ENCODE measurements at places on chromosomes 1 and 21.

DNA sequence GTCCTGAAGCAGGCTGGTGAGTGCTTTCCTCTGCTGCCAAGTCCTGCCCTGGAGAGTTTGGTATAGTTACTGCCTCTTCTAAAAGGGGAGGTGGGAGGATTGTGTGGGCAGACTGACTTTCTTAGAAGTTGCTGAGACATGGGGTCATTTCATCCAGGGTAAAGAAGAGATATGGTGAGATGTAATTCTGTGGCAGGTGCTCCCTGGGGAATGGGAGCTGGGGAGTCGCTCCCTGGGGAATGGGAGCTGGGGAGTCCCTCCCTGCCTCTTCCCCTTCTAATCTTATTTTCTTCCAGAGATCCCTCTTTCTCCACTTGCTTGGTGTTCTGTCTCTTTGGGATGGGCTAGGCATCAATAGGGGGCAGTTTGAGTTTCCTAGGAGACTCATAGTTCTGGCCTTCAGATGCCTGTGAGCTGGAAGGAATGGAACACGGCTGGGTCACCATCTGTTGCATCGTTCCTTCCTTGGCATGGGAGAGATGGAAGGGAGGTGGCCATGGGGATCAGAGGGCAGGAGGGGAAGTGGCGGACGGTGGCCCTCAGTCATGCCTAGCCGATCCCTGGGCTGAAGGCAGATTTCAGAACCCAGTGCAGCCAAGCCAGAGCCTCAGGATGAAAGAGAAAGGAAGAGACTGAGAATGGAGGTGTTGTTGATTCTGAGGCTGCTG lies 59.0 kb downstream of the NFASC start:
- DNase-seq, result no peak

GRCh38 chr21:45989355-45990048 lies 7.9 kb downstream of the COL6A1 start:
- no peak for DNase-seq

GRCh38 chr1:247415423-247416361 lies at the start of gene NLRP3:
Gene NLRP3 (plus strand): TSS chr1:247416173. CDS start chr1:247418801, 2,628 bp downstream.
- DNase-seq, result no peak

DNA sequence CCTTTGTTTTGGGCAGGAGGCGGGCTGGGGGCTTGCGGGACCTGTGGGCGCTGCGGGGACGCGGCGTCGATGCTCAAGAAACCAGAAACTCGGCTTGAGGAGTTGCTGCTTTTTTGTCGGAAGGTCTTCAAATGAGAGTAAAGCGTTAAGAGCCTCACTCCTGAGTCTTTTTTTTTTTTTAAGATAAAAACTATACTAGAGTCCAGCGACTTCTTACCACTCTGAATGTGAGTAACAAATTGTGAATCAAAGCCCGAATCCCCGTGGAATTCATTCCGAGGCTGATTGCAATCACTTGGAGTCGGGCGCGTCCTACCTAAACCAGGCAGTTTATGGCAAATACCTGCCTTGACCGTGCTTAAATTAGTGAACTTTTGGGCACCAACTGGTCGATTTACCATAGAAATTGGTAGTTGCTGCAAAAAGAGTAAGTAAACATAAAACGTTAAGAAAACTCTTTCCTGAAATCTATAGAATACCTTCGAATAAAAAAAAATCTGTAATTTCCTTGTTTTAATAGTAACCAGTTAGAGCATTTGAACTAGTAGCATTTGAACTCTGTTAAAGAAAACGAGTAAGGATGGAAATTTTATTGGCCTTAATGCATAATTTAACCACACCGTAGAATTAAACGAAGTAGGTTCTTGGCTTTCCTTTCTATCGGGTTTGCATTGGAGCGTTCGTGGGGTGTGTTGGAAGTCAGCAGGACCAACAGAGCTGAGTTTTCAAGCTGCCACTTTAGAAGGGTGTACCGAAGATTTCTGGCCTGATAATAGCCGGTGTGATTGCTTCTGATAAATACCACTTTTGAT lies 769 bp downstream of the GPSM2 start:
- DNase-seq, result no peak

GRCh38 chr1:214370615-214371014 lies 89.7 kb downstream of the SMYD2 start:
- DNase-seq, result no peak

DNA sequence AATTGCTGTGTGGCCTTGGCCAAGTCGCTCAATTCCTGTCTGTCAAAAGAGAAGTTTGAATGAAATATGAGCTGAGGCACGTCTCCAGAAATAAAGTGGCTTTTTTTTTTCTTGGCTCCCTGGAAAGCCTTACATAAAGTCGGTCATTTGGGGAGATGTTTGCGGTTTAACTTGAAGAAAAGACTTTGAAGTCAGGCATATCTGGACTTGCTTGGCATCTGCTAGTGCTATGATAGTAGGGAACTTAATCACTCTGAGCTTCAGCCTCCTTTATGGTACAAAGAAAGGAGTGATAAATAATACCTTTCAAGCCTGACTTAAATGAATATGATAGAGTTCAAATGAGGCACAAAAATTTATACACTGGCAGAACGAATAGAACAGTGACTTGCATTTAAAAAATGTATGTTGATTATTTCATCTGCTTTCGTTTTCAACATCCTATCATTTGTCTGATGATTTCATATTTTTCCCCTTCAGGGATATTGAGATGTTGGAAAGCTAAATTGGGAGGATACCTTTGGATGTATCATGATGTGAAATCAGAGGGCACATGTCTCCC lies 60.2 kb downstream of the FASLG start:
- DNase-seq, result peak; percentile 73

DNA sequence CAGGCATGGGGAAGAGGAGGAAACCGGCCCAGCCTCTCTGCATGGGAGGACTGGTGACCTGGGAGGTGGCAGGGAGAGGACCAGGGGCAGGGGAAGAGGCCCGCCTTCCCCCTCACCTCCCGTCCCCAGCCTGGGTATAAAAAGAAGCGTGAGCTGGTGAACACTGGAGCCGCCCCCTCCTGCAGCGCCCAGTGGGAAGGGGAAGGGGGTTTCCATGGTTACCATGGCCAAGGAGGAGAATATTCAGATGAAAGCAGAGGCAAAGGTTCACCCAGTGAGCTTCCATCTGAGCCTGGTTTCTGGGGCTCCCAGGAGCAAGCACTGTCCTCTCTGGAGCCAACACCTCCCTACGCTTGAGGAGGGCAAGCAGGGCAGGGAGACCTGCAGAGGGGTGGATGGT lies 54.9 kb downstream of the ACOT7 start:
- no peak for DNase-seq

- peak; percentile 59 for DNase-seq
Observed at GRCh38 chr1:237562242-237562823, 328.4 kb downstream of the ZP4 start.

DNA sequence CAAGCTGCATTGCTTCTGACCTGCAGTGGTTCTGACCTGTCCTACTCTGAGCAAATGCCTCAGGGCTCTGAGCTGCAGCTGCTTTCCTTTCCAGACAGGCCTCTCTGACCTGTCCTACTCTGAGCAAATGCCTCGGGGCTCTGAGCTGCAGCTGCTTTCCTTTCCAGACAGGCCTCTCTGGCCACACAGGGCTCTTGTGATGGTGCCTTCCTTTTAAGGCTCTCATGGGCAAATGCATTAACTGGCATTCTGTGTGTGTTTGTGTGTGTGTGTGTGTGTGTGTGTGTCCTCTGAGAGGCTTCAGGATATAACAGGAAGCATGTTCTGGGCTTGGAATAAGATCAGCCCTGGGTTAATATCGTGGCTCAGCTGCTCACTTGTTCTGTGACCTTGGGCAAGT lies 131.3 kb downstream of the NTPCR start:
- DNase-seq, result no peak

- no peak for DNase-seq
Observed at GRCh38 chr21:24583473-24583872, 1023.8 kb downstream of the MRPL39 start.

DNA sequence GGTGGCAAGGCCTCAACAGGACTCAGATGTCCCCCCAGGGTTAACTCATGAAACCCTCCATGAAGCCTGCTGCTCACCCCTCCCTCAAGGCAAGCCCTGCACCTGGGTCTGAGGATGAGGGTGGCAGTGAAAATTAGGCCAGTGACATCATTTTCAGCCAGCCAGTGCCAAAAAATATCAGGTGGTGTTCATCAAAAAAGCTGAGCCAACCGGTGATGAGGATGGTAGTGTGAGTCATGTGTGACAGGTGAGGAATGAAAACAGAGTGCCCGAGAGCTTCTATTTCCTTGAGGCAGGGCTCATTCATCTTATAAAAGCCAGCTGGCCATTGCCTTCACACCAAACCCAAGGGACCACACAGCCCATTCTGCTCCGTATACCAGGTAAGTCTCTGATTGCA lies at the start of gene SPRR1A:
TSS of gene SPRR1A (plus strand) at position 339 of the 400 bp plus-strand sequence. CDS start 1,150 bp downstream, outside the sequence.
- DNase-seq, result no peak

- no peak for DNase-seq
Observed at GRCh38 chr1:240610636-240611035, 1.3 kb downstream of the GREM2 start.

DNA sequence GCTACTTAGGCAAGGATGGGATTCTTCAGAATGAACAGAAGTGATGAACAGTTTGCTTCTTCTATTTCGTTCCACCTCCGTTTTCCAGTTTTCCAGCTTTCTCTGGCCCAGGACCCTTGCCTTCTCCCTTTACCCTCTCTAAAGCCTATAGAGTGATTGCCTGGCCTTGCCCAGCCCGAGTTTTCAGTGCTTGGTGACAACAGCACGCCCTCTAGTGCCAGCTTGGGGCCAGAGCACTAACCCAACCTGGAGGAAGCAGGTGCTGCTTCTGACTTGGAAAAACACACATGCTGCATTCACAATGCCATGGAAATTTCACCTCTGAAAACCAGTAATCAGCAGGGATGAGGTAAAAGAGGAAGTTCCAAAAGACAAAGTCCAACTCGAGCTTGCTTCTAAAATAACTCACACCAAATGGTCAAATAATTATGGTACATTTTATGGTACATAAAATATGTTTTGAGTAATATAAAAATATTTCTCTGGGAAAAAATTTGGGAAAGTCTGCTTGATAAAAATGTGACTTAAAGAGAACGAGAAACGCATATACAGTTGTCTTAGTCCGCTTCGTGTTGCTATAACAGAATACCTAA lies 26.1 kb downstream of the UBE2T start:
- peak; percentile 80 for DNase-seq

DNA sequence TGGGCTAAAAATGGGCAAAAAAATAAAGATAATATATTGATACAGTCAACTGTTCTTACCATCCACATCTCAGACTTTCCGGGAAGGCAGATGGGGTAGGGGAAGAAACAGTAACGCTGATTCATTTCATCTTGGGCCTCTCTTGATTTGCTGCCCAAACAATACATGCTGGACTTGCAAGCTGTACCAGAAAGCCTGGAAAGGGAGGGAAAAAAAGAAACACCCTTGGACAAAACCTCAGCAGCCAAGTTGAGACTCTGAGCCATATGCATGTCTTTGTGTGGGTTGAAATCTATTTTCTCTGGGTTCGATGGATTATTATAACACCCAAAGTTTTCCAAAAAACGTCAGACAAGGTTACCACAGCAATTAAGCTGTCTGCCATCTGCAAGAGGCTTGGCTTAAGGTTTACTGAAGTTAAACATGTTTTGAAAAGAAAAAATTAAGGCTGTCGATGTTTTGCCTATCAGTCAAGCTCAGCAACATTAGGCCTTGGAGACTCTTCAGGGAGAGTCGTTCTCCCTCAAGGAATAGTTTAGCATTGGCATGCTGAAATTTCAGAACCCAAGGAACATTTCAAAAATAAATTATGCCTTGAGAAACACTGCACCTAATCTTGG lies 71.2 kb downstream of the PSMG1 start:
- no peak for DNase-seq

GRCh38 chr1:199279872-199280645 lies 641.2 kb downstream of the PTPRC start:
- no peak for DNase-seq

DNA sequence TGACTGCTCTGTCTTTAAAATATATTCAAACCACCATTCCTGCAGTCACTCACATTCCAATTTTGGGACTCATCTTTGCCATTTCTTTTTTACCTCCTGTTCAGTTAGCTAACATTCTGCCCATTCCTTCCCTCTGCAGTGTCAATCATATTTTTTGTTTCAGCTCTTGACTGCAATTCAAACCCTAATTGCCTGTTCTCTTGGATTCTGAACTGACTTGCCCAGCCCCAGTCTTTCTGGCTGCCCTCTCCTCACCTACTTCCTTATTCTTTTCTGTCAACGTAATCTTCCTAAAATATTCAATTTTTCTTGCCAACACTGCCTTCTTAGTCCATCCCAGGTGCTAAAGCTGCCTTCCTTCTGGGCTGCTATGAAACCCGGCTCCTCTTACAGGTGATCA lies 6.1 kb downstream of the PRDM2 start:
- DNase-seq, result no peak

- no peak for DNase-seq
Observed at GRCh38 chr1:188343914-188344313, 1515.2 kb downstream of the PLA2G4A start.

DNA sequence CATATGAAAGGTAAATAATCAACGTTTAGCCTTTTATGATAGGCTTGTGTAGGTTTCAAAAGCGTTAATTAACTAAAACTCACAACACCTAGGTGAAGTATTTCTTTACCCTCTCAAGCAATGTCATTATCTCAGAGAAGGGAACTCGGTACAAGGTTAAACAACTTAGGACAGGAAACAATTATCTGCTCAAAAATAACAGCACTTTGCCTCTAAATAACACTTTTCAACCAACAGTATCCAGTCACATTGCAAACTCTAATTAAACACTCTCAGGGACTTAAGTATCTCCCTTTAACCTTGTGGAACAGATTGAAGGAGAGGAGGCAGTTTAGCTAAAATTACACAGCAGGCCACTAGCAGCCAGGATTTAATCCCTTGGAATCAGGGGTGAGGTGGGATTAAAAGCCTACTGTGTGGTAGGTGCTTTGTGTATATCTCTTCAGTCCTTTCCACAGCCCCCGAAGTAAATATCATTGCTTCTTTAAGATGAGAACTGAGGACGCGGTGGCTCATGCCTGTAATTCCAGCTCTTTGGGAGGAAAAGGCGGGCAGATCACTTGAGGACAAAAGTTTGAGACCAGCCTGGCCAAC lies 5.2 kb upstream of the AKNAD1 start:
- no peak for DNase-seq

GRCh38 chr1:164707868-164708331 lies 148.9 kb downstream of the PBX1 start:
- no peak for DNase-seq

Measured in K562 (cell line).